Fibroblast of the aortic adventitia (primary cell): ENCODE measurements at places on chromosomes 7 and 10.

GRCh38 chr7:114109721-114110120, 190.9 kb upstream of the PPP1R3A start:
- no peak for DNase-seq

GRCh38 chr7:157278167-157278790, 58.5 kb upstream of the DNAJB6 start:
- no peak for DNase-seq

GRCh38 chr10:99760321-99760720, 22.1 kb upstream of the ABCC2 start:
- DNase-seq: no peak

- DNase-seq: no peak
Measured at GRCh38 chr7:33392148-33392547, 262.8 kb downstream of the BBS9 start.

DNA sequence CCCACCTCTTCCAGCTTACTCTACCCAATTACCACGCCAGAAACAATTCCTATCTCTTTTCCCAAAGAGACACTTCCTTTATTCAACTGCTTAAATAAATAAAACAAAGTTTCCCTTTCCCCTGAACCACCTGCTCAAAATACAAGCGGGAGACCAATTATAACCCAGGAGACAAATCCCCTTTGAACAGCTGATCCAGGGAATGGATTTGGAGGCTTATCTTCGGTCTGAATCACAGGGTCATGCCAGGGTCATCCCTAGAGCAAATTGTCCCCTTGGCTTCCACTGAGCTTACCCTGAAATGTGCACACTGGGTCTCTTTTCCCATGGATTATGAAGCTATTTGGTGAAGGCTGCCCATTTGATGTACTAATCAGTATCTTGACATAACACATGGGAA, 99.9 kb upstream of the JAZF1 start:
- no peak for DNase-seq

DNA sequence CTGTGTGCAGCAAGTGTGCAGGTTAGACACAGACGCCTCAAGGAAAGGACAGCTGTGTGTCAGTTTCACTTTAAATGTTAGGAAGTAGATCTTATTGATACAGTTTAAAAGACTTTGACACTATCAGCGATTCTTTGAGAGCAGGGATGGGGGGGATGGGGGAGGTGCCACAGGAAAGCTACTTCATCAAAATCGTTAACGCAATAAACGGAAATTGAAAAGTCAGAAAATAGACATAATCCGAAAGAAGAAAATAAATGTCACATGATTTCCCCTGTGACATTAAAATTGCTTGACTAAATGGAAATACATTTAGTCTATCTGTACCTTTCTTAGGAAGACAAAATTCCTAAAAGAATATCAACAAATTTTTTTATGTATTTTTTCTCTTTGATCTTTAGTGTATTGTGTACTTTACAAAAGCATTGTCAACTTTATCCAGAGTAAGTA, 476 bp upstream of the ZNF33B start:
- DNase-seq: no peak

DNA sequence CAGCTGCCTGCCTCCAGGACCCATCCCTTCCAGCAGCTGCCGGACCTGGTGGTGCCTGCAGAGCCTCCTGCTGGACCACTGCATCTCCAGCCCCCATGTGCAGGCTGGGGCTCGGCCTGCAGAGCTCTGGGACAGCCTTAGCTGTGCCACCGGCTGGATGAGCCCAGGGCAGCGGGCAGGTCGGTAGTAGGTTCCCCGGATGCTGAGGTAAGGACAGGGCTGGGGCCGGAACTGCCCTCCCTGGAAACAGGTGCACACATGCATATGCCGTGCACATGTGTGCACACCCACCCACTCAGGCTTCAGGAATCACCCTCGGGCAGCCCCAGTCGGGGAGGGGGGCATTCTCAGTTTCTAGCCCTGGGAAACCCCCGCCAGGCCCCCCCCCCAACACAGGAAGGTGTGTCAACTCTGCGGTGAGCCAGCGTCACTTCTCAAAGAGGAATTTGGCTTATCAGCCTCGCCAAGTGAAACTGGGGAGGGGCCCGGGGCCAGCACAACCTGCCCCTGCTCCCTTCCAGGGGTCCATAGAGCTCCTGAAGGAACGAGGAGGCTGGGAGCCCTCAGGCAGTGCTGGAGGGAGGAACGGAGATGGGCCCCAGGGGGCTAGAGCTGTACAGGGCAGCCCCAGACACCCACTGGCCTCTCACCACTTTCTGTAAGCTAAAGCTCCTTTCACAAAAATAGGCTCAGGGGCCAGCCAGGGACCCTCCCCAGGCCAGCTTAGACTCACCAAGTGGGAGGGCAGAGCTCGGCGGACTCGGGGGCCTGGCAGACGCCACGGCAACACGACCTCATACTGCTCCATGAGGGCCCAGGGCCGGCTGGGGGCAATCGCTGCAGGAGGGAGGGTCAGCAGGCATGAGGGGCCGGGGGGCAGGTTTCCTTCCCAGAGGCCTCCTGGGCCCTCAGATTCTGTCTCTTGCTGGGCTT, 1.7 kb downstream of the ADAM8 start:
- no peak for DNase-seq

- peak; percentile 45 for DNase-seq
Measured at GRCh38 chr7:55593515-55594318, 21.4 kb upstream of the VOPP1 start.

- no peak for DNase-seq
Measured at GRCh38 chr10:86671985-86672710, 3.8 kb downstream of the LDB3 start.

DNA sequence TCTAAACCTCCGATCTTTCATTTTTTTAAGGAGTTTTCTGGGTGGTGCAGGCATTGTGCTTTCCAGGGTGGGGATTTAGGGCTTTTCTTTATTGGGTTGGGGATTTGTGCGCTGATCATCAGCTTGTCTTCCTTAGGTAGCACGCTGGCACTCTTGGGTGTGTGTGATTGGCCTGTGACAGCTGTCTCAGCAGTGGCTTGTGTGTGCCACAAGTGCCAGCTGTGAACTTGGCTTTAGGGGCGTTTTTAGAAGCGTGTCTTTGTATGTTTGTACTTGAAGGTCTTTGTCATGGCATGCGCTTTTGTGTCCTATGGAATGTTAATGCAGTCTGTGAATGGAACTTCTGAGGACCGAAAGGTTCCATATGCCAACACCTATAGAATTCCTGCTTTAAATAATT, 788 bp downstream of the AKAP9 start:
- peak; percentile 30 for DNase-seq

- DNase-seq: peak; percentile 46
Measured at GRCh38 chr7:142001163-142001874, 5.6 kb downstream of the MGAM start.

GRCh38 chr7:155296006-155296787, 1.5 kb upstream of the INSIG1 start:
- DNase-seq: peak; percentile 24

GRCh38 chr7:11082552-11083213, 109.0 kb downstream of the PHF14 start:
- peak; percentile 5 for DNase-seq

GRCh38 chr7:133718131-133718530, 409.0 kb upstream of the LRGUK start:
- no peak for DNase-seq

DNA sequence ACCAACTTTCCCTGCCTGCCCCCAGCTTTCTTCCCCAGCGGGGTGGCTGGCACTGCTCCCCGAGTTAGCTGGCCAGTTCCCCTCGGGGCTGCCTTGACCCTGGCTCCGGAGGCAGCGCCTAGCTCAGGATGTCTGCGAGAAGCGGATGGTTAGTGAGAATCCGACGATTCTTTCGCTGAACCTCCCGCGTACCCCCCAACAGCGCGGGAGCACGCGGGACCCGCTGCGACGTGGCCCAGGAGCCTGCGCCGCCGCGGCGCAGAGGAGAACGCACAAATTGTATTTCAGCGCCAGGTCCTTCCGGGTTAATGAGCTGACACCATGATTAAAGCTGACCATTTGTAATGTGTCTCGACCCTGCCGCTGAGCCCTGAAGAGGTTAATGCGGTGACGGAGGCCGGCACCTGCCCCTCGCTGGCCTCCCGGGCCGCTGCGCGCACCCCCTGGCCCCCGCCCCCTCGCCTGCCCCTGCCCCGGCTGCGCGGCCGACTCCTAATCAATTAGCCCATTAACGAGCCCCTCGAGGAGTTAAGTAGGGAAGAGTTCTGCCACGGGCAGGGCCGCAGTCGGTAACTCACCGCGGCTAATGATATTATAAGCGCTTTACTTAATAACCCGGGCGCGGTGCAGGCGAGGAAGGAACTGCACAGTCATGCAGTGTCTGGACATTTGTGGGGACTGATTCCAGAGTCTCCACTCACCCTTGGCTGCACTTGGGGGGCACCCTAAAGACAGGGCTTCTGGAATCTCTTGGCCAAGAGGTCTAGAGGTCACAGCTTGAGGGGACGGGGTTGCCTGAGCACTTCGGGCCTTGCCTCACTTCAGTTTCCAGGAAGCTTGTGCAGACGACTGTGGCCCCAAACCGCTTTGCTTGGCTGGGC, 1.7 kb upstream of the HMX2 start:
- DNase-seq: no peak

- DNase-seq: peak; percentile 86
Measured at GRCh38 chr10:103849880-103850571, 5.3 kb downstream of the SH3PXD2A start.

- no peak for DNase-seq
Measured at GRCh38 chr10:46216003-46216634, 70.7 kb upstream of the ANTXRL start.

GRCh38 chr7:90825779-90826178, 229.7 kb downstream of the CDK14 start:
- peak; percentile 97 for DNase-seq

GRCh38 chr10:43355749-43356371, 15.6 kb upstream of the FXYD4 start:
- peak; percentile 30 for DNase-seq

DNA sequence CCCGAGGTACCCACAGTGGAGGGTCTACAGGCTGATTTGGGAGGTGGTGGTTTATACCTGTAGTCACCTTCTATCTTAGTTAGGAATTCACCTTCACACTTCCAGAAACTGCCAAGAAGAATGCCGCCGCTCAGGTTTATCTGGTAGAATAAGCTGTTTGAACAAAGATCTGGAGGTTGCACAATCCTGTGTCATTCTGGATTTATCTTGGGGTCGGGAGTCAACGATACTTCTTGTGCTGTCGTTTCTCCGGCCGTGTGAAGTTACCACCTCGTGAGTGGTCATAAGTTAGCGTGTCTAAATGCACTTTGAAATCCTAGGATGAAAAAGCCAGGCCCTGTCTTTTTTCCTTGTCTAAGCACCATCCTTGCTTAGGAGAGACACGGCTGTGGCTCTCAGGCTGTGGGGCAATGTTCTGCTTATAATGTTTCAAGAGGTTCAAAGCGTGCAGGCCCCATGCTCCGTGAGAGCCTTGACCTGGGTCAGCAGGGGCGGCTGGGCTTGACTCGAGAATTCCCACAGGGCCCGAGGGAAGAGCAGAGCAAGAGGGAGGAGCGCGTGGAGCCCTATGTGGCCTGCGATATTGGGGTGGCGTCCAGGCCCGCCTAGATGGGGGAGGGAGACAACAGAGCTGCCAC, 35.5 kb downstream of the GRIFIN start:
- no peak for DNase-seq

GRCh38 chr10:119416855-119417254, 125.7 kb downstream of the RGS10 start:
- peak; percentile 62 for DNase-seq
